ENCODE measurements at places on chromosomes 12 and 14.

GRCh38 chr12:62516927-62517326 is 50.3 kb downstream of the MON2 start:
- no peak for DNase-seq

GRCh38 chr14:72443256-72443655 is 450.6 kb downstream of the DPF3 start:
- no peak for DNase-seq

GRCh38 chr12:124687174-124687902 is 119.9 kb upstream of the NCOR2 start:
- DNase-seq, result no peak

GRCh38 chr12:70982991-70983390 is 62.5 kb upstream of the PTPRR start:
- no peak for DNase-seq

DNA sequence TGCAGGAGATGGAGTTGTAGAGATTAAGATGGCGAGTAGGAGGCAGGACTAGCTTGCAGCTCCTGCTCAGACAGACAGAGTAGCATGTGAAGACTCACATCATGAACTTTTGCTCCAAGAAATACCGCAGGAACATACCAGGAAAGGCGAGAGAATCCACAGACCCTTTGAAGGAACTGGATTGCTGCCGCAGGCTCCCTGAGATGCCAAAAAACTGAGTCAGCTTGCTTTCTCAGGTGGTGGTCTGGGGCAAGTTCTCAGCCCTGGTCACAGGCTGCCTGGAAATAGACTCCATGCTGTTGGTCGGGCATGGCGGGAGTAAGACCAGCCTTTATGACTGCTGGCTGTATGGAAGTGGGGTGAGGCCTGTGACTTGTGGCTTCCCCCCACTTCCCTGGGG is 163.6 kb upstream of the NAV3 start:
- no peak for DNase-seq

GRCh38 chr14:35149239-35149638 is 26.9 kb downstream of the PRORP start:
- no peak for DNase-seq

DNA sequence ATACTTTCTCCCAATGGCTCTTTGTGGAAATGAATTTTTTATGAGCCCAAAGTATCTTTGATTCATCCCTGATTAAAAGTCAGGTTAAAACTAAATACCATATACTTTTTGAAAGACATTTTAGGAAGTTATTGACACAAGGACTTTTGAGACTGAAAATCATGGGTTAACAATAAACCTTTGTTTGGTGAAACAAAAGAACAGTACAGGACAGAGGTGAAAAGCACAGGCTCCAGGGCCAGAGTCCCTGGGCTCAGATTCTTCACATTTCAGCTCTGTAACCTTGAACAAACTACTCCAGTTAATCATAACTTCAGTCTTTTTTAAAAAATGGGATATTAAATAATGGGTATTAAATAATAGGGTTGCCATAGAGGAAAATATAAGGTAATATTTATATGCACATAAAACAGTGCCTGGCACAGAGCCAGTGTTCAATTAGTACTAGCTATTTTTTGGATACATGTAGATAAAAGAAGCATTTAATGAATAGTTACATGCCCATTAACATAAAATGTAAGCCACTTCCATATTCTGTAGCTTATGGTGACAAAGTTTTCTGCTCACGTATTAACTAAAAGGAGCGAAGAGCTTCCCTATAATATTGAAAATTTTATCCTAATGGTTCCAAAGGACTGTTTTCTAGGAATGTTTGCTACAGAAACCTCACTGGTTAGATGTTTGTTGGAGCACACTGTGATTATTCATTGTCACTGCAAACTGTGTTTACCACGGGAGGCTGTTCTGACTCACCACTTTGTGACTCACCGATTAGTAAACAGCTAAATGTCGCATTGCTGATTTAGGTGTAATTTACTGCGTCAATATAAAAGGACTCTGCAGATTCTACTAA is 255.4 kb downstream of the DAD1 start:
- no peak for DNase-seq

DNA sequence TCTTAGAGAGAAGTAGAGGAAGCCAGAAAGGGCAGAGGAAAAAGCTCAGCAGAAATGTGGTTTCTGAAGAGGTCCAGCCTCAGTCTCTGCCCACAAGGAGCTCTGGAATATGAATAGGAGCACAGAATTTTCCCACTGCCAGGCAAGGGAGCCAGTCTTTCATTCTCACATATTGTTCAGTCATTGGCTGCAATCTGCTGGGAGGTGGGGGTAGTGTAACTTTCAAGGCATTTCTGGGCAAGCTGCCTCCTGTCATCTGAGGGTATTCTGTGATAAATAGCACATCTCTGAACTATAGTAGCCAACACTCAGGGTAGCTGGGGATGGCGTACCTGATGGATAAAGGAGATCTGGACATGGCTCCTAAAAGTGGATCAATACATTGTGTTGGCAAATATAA is 127.2 kb downstream of the LRRK2 start:
- no peak for DNase-seq

DNA sequence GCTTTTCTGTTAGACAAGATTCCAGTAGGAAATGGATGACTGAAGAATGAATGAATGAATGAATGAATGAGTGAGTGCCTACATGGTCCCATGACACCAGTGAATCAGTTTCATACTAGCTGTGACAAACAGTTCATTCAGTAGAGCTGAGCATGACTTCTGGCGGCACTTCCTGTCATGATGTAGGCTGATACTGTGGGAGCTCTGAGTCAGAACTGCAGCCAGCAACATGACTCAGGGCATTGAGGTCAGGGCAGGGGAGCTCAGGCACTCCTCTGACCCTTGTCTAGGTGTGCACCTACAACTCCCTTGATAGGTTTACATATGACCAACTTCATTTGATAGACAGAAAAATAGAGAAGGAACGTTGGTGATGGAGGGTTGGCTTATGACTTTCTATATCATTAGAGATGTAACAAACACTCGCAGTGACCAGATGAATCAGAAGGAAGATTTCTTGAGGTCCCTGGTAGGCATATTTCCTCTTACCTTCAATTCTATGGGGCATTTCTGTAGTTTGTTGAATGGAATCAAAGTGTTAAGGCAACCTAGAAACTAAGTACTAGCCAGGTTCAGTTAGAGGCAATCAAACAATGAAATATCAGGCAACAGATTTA is 139.3 kb upstream of the ARHGAP5 start:
- DNase-seq, result no peak

- DNase-seq, result no peak
Measured at GRCh38 chr14:40983604-40984003, 623.1 kb upstream of the LRFN5 start.

DNA sequence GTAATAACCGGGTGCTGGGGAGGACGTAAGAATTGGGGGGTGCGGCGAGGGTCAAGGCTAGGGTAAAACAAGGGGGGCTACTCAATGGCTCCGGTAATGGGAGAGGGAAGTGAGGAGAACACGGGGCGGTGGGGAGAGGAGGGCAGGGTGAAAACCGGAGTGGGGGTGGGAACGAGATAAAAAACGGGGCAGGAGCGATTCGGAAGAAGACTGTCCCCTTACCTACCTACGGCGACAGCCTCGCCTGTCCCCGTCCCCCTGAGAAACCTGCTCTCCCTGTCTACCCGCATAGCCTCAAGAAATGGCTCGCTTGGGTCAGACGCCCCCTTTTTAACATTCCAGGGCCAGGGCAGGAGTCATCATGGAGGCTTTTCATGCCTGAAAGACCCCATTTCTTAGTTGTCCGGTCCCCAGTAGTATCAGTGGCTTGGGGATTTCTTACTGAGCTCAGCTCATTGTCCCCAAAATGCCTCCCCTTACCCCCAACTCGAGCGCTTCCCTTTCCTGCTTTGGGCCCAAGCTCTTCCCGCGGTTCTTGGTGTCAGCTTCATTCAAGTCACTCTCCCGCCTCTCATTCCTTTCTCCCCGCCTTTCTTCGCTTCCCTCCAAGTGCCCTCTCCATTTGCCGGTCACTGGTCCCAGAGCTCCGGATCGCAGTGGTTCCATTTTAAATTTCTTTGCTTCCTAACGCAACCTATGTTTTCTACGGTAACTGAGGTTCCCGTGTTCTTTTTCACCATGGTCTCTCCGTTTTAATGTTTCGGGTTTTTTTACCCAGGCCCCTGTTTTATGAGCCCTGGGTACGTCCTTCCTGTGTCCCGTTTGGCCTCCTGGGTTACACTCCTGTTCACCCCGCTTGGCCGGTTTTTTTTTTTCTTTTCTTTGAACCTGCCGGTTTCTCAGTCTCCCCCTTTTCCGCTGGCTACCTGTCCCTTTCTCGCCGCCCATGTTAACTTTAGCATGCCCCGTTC is 1.2 kb upstream of the WSB2 start:
- DNase-seq, result no peak

DNA sequence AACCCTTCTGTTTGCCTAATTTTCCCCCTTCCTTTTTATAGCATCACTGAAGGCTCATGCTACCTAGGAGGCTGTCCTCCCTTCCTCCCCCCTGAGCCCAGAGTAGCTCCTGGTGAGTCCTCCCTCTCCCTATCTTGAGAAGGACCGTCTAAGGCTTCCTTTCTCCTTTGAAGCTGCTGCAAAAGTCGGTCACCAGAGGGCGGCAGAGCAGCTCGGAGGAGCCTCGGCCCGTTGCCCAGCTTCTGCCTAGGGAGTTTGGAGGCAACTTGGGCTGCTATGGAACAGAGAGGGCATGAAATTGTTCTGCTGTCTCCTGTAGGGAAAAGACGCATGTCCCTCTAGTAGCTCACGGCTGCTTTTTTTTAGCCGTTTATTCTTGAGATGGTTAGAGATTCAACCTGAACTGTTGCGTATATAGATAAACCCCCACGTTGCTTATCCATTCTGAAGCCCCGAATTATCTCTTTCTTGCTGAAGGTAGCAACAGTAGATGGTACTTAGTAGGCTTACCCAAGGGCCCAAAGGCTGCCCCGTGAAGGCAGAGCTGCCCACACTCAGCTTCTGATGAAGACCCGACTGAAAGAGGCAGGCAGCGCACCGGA is 5.7 kb downstream of the WNT5B start:
- DNase-seq, result no peak

GRCh38 chr12:57058454-57058853 is 8.5 kb upstream of the MYO1A start:
- DNase-seq, result no peak

DNA sequence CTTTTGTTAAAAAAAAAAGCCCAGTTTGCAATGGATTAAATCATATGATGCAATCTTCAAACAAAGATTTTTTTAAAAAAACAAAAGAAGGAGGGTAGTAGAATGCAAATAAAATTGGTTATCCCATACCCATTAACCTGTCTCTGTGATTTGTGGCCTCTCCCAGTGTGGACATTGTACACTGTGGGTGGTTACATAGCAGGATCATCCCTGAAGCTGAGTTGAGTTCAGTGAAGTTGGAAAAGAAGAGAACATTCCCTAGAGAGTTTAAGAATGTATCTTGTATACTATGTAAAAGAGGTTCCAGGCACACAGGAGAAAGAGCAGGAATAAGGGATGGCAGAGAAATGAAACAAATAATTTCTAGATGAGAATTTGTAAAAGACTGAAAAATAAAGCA is 142.4 kb upstream of the SLC16A7 start:
- no peak for DNase-seq

GRCh38 chr14:32980178-32980901 is 41.7 kb downstream of the NPAS3 start:
- DNase-seq, result no peak

GRCh38 chr12:123089631-123090353 is 61.1 kb downstream of the PITPNM2 start:
- DNase-seq, result no peak

DNA sequence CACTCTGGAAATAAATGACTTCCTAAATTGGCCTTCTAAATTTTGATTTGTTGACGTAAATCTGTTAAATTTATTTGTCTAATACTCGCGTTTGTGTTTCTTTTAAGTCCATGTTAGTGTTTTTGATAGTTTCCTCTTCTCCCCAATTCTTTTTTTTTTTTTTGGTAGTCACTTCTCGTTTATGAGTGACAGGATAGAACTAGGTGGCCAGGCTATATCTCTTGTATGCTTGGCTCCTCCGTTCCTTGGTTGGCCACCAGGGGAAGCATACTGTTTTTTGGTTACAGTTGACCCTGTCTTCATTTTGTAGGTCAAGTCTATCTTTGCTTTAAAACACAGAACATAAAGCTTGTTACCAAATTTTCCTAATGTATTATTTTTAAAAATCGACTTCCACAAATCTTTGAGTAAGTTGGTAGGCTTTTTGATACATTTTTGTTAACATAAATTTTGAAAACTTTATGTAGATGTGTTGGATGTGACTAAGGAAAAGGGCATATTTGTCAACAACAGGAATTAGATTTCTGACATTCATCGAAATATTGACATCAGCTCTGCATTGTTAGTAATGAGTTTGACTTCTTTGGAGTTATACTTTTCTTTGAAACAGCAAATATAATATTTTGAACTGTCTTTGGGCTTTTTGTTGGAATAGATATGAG is 2.2 kb downstream of the RCOR1 start:
- DNase-seq, result no peak

DNA sequence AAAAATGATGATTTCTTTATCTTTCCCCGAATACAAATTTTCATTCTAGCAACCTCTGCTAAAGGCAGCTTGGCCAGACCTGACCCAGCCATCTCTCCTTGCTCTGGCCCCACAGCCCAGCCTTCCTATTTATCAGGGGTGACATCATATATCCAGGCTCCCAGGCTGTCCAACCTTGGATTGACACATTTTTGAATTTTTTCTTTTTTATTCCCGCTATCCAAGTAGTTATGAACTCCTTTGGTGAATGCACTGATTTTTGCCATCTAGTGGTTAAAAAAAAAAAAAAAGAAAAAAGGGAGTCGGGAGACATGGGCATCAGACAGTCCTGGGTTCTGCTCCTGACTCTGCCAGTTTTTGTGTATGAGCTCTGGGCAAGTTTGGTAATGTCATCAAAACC is 120.5 kb downstream of the PTPN11 start:
- DNase-seq, result no peak

DNA sequence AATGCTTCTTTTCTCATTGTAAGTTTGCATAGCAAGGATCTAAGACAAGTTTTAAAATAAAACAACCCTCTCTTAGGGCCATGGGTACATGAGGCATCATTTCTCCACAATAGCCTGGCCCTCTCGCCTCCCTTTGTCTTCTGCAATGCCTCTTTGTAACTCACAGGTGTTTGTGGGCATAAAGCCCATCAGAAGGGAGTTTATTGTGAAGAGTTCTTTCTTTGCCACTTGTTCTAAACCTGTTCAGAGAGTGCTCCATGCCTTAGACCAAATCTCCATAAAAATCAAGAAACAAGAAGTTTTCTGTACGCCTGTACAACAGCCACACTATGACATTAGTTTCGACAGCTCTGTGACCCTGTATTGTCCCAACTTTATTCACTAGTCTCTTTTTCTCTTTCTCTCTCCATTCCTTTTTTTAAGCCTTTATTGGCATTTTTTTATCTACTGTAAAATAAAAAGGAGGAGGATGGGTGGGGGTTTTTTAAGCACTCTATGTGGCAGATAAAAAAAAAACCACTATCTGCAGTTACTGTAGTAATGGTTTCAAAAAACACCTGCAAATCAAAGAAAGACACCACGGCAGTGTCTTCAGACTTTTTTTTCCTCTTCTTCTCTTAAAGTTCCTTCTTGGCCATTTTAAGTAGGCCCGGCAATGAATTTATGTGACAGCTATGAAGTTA is 1.6 kb downstream of the C12orf42 start:
- no peak for DNase-seq
